ENCODE measurements at places on chromosomes 6 and 20.

DNA sequence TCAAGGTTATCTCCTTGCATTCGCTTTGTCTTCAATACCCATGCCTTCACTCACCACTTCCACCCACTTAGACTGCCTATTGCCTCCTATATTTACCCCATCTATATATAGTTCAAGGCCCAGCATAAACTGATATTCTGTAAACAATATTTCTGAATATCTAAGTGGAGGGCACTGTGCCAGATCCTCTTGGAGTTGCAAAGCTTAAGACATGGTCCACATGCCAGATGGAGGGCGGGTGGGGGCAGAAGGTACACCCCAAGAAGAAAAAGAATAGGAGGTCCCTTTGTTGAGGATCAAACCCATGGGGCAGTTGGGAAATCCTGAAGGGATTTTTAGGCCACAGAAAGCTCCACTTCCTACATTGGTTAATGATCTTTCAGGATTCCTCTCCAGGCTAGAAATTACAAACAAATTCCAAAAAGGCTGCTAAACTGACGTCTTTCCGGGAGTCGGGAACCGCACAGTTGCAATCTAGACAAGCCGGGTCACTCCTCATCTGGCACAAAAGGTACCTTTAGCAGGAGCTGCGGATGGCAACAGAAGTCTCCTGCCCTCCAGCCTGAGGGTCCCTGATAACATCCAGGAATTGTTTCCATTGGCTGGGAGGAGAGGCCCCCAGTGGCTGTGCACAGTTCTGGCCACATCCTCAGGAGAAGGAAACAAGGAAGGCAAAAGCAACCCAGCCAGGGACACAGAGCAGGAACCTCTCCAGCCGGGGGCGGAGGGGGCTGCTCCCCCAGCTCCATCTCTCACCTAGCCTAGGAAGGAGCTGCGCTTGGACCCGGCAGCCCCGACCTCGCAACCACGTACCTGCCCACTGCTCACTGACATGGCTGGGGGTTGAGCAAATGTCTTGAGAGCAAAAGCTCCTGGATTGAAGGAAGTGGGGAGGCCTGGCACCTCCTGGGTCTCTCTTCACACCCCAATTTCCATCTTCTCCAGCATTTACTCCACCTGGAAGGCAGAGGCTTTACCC, 5.9 kb upstream of the LPIN3 start:
- no peak for DNase-seq

DNA sequence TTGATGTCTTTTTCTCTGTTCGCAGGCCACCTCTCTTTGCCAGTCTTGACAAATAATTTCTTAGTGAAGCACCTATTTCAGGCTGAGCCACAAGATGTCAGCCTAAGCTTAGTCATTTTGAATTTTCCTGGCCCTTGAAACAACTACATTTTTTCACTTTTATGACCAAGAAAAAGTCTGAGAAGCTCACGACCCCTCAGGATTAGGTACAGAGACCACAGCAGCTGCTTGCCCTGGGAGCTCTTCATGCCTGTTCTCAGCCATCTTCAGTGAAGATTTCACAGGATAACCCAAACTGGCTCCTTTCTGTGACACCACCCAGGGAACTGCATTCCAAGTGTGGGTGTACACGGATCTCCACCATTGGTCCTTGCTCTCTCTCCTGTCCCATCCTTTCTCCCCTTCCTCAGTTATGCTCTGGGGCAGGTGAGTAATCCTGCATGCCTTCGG, 38.4 kb upstream of the SPTLC3 start:
- no peak for DNase-seq

GRCh38 chr6:166942393-166943168, 13.8 kb downstream of the RNASET2 start:
- DNase-seq, result peak; percentile 61

- DNase-seq, result peak; percentile 12
These were observed 29.2 kb upstream of the ALDH8A1 start for GRCh38 chr6:134979142-134979541.

GRCh38 chr6:45599053-45599452, 221.3 kb upstream of the SUPT3H start:
- DNase-seq, result no peak

DNA sequence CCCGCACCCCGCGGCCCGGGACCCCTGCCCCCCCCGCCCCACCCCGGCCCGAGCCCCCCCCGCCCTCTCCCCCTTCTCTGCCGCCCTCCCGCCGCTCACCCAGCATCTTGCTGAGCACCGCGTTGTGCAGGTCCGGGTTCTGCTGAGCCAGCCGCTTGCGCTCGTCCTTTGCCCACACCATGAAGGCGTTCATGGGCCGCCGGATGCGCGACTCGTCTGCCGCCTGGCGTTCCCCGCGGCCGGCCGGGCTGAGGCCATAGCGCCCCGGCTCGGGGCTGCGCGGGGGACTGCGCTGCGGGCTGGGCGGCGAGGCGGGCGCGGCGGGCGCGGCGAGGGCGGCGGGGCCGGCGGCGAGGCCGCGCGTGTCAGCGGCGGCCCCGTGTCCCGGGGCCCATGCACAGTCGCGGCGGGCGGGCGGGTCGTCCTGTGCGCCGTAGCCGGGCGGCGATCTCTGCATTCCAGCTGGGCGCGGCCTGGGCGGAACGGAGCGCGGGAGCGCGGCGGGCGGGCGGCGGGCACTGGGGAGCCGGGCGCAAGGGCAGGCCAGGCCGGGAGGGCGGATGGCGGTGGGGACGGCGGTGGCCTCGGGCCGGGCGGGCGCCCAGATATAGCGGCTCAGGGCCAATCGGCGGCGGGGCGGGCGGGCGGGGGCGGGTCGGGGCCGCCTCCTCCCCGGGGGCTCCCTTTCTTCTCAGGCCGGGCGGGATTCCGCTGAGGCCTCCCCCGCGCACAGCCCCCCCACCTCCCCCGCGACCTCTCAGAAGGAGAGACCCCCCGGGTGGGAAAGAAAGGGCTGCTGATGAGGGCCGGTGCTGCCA, at the start of gene SOX18:
SOX18 (minus strand) TSS at position 580 of the 818 bp plus-strand sequence; CDS start at position 457, 123 bp downstream.
- no peak for DNase-seq

DNA sequence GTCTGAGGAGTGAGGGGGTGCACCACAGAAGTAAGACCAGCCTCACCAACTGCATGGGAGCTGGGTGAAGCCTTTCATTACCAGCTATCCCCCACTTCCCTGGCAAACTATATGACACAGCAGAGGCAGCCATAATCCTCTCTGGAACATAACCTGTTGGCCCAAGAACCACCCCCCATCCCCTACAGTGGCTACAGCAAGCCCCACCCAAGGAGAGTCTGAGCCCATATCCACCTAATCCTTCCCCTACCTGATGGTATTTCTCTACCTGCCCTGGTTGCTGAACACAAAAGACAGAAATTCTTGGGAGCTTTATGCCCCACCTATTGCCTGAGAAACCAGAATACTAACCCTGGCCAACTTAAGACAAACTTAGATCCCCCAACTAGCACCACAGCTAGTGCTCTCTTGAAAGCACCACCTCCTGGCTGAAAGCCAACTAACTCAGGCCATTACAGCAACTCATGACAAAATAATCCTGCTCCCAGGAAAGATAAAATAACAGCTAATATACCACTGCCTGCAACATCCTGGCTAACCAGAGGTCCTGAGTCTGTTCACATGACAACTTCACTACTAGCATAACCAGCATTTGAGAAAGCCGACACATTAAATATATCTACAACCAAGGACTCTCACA, 11.2 kb downstream of the RNGTT start:
- DNase-seq, result no peak
